ENCODE measurements at places on chromosomes 13 and 19.

- no peak for DNase-seq
These were observed 34.4 kb upstream of the ZNF808 start for GRCh38 chr19:52492994-52493470.

- DNase-seq, result no peak
These were observed 3.0 kb downstream of the TOMM40 start for GRCh38 chr19:44894052-44894400.

DNA sequence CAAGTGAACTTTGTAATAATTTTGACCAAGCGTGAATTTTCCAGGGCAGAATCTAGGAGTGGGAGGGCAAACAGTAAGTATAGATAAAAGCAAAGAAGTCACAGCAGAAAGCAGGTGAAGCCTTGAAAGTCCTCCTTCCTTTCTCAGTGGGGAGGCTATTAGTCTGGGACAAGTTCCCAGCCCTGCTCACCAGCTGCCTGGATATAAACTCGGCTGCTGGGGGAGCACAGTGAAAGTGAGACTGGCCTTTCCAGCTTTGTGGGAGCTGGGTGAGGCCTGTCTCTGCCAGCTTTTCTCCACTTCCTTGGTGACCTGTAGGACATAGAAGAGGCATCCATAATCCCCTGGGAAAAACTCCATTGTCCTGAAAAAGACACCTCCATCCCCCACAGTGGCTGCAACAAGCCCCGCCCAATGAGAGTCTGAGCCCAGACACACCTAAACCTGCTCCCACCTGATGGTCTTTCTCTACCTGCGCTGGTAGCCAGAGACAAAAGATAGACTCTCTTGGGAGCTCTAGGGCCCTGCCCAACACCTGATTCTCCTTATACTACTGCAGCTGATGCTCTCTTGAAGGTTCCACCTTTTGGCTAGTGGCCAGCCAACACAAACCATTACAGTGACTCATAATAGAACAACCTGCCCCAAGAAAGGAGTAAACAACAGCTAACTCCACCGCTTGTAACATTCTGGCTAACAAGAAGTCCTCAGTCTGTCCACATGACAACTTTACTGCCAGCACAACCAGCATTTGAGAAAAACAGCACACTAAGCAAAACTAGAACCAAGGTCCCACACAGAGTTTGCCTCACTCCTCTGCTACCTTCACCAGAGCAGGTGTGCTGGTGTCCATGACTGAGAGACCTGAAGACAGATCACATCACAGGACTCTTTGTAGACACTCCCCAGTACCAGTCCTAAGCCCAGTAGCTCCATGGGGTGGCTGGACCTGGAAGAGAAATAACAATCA lies 252.2 kb upstream of the SLITRK6 start:
- no peak for DNase-seq

- no peak for DNase-seq
These were observed 56.4 kb downstream of the IER2 start for GRCh38 chr19:13206587-13206986.

GRCh38 chr13:73945871-73946270 lies 188.3 kb downstream of the KLF12 start:
- DNase-seq, result no peak

DNA sequence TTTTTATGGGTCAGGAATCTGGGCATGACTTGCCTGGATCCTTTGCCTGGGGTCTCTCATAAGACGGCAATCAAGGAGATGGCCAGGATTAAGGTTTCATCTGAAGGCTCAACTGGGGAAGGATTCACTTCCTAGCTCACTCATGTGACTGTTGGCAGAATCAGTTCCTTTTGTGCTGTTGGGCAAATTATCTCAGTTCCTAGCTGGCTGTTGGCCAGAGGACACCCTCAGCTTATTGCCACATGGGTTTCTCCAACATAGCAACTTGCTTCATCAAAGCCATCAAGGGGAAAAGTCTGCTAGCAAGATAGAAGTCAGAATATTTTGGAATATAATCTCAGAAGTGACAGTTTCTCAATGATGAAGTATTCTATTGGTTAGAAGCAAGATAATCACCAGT lies 12.2 kb upstream of the EVI5L start:
- no peak for DNase-seq

DNA sequence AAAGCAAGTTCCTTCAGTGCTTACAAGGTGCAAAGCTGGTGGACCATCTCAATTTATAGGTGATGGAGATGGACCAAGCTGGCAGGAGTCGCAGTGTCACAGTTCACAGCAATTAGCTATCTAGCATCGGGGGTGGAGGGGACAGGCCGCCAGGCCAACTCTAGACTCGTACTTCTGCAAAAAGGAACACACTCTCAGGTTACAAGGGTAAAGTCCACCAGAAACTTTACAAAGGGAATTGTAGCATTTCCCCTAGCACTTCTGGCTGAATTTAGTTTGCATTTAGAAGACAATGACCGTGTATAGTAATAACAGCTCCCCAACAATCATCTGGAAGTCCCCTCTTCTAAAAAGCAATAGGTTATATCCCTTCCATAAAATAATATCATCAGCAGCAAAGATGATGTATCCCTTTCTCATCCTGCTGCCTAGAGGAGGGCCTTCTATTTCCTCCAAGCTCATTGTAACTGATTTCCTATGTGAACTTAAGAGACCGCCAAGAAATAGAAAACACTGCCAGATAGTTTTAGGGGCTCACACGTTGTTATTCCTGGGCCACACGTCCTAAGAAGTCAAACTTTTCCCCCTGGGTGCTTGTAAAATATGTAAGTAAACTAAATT lies 8.5 kb upstream of the DOCK9 start:
- DNase-seq, result no peak

DNA sequence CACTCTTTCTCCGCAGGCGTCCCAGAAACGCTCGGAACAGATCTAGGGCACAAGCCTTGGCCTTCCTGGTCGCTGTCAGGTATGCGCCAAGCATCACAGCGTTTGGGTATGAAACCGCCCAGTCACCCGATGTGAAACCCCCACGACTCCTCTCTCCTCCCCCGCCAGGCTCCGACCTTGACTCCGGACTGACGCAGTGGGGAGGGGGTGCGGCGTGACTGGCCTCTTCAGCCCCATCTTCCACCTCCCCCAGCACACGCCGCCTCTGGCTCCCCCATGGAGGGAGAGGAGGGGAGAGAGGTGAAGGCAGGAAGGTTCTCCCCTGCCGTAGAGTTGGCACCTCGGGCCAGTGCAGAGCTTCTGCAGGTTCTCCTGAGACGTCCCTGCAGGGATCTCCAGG lies 22.0 kb upstream of the ARHGEF7 start:
- DNase-seq, result no peak

- DNase-seq, result no peak
These were observed 362.6 kb downstream of the KLF5 start for GRCh38 chr13:73421310-73421912.

GRCh38 chr19:17560205-17560595 lies 4.8 kb downstream of the COLGALT1 start:
- no peak for DNase-seq

- no peak for DNase-seq
These were observed 132.3 kb downstream of the LIG4 start for GRCh38 chr13:108083056-108083455.

DNA sequence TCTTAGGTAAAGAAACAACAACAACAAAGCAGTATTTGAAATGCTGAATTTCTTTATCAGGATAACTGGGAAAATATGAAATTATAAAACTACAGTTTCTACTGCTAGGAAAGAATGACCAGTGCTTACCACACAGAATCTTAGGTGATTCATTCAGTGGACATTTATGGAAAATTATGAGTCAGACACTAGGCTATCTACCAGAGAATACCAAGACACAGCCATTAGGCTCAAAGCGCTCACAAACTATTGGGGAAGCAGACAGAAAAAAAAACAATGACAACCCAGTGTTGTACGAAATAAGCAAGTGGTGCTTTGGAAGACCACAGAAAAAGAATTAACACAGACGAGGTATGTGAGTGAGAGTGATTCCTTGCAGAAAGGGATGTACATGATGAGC lies 1019.5 kb downstream of the PCDH9 start:
- DNase-seq, result no peak

DNA sequence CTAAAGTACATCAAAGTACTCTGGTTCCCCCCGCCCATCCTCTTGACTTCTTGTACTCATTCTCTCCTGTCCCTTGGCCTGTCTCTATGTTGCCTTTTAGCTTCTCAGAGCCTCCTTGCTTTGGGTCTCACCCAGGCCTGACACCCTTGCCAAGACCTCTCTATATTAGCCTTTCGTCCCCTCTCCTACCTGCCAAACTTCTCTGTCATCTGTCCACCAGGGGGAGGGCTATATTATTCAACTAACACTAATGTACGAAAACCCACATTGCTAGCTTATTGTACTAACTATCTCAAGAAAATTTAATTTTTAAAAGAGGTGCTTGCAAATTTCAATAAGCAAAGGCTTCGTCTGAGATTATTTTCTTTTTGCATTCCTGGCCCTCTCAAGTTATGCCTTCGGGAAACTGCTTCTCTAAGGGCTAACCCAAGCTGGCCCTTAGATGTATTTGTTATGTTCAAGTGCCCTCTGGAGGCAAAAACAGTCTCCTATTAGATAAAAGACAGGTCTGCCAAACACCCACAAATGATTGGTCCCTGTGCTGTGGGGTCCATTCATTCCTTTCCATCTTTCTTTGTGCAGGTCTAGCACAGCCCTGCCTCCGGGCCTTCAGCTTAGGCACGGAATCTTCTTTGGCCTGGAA lies 6.3 kb upstream of the MRPS31 start:
- DNase-seq, result peak; percentile 38

GRCh38 chr19:5809053-5809452 lies 4.2 kb downstream of the NRTN start:
- no peak for DNase-seq

DNA sequence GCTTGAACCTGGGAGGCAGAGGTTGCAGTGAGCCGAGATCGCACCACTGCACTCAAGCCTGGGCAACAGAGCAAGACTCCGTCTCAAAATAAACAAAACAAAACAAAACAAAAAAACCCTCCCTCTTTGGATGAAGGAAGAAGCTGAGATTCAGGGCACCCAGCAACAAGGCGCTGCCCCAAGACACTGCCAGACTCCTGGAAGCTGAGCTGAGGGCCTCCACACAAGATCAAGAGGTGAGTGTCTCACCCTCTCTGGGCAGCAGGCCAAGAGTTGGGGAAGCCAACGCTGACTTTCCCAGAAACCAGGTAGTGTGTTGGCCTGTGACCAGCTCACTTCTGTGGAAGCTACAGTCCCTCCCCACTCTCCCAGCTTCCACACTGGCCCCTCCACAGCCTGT lies 3.7 kb upstream of the TYROBP start:
- peak; percentile 30 for DNase-seq

DNA sequence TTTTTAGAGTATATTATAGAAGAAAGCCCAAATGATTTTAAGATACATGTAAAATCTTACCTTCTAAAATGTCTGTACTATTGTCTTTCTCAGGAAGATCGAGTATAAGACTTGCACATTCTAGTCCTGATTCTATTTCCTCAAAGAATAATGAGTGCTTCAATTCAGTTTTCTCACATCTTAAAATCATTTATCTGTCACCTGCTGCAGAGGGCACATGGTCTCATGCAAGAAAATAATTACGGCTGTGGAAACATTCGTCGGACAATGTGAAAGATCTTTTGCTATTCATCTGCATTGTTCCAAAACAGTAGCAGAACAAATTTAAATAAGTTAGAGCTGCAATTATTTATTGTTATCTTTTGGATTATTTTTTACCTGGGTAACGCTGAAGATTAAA lies 1403.5 kb downstream of the PCDH9 start:
- no peak for DNase-seq

DNA sequence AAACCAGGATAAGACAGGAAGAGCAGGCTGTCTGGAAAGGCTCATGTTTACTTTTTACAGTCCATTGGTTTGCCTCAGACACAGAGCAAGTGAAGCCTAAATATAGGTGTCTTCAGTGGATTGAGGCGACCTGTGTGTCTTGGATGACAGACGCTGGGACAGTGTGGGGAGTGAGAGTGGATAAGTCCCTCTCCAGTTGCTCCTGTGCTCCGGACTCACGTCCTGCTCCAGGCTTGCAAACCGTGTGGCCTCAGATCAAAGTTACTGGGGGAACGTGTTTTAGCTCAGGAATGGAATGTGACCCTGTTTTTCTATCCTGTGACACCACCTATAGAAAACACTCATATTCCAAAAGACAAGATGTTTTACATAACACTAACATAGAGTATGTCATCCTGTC lies 465.7 kb downstream of the MYO16 start:
- no peak for DNase-seq

DNA sequence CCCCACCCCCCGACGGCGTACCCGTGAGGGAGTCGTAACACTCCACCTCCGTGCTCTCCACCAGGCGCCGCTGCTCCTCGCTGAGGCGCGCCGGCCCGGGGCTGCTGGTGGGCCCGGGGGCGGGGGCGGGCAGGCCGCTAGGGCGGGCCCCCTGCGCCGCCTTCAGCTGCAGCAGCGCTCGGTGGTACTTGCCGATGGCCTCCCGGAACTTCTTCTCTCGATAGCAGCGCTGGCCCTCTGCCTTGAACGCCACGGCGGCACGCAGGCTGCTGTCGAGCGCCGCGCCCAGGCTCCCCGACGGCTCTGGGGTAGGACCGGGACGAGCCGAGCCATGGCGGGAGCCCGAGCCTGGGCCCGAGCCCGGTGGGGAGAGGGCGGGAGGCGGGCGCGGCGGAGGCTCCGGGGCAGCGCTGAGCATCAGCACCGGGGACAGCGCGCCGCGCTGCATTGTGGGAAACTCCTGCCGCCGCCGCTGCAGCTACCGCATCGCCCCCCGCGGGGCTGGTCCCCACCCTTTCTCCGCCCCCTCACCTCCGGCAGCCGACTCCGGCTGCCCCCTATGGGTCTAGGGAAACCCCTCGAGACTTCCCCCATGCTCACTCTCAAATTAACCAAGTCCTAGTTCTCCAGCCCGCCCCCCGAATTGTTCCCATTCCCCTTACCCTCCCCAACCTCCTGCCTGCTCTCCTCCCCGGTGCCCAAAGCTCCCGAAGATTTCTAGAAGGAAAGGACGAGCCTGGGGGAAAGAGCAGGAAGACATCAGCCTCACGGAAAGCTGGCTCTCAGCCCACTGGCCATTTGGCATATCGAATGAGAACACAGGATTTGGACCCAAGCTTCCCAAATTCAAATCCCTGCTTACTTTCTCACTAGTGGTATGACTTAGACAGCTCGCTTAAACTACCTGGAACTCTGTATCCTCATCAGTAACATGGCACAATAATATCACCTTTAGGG lies at the start of gene TTC9B:
Gene TTC9B (minus strand): TSS at position 451 of the 957 bp plus-strand sequence. CDS start 3 bp downstream, at position 448.
- peak; percentile 15 for DNase-seq

GRCh38 chr19:4430760-4431159 lies 26.8 kb downstream of the UBXN6 start:
- DNase-seq, result peak; percentile 62

- DNase-seq, result peak; percentile 58
These were observed 36.4 kb downstream of the RCBTB2 start for GRCh38 chr13:48496271-48497161.

All from CD4-positive, alpha-beta T cell treated with Interferon alpha-2 for 1 hour (primary cell).